Ovary (tissue), 10 donors: ENCODE measurements at places on chromosomes 13 and 19. TPM values are rescaled to one million over a fixed set of nuclear protein-coding genes. Genes with fewer than 3 reads are reported as not detected.

GRCh38 chr13:52374873-52375411 lies 31.0 kb downstream of the THSD1 start:
- DNase-seq = no peak

DNA sequence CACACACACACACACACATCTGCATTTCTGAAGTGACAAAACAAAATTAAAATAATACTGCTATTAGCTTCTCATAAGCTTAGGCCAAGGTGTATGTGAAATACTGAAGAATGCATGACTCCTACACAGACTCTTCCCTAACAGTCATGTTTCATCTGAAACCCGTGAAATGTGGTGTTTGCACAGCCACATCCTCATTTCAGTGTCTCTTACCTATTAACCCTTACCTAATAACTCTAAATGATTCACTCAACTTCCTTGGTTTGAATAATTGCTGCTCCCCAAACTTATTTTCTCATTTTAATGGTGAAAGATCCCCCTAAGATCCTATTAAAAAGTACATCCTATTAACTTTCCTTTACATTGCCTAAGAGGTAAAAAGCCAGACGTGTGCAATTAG lies 117.6 kb downstream of the MIPEP start:
- DNase-seq = no peak

Gene ZNF791
- polyA plus RNA-seq = 21.7 TPM

Gene TEAD2
- polyA plus RNA-seq = 38.4 TPM

DNA sequence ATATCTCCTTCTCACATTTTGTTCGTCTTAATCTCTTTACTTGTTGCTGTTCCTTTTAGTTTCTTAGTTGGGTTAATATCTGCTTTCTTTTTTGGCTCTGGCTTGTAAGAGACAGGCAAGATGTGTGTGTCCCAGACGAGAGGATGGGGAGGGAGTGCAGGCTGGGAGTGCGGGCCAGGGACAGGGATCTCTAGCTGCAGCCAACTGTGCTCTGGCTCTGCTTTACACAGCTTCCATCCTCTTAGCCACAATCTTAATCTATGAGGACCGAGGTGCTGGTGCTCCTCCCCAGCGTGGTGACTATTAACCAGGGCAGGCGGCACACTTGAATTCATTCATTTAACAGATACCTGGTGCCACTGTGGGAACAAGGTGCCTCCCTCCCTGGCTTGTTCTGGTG lies 70.9 kb upstream of the WASF3 start:
- DNase-seq = no peak

DNA sequence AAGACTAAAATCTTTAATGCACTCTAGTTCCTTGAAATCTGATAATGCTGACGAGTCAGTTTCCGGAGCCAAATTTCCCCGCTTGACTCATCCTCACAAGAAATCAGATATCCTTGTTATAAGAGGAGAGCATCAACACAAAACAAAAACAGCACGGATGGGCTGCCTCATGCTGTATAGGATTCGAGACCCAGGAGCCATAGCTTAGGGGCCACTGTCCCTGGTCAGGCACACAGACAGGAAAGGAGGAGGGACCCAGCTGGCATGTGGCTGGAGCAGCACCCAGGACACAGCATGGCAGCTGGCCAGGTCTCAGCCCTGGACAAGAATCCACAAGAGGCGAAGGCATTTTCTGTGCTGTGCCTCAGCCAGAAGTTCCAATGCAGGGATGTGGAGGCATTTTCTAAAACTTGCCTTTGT lies 110.2 kb upstream of the SPATA13 start:
- DNase-seq = no peak

Gene PDE4A
- 2.1 TPM for polyA plus RNA-seq
